Stimulated activated effector memory CD8-positive, alpha-beta T cell treated with anti-CD3 and anti-CD28 coated beads, Interleukin-12 subunit alpha, Interleukin-12 subunit beta, amount 100 ng/mL, for 72 hours (primary cell): ENCODE measurements at places on chromosomes 4 and X.
A peak's percentile ranks its signal among the peaks of the same experiment; 100 is the strongest.

- peak; percentile 69 for DNase-seq
These were observed 36.5 kb upstream of the PPM1K start for GRCh38 chr4:88320780-88321373.

DNA sequence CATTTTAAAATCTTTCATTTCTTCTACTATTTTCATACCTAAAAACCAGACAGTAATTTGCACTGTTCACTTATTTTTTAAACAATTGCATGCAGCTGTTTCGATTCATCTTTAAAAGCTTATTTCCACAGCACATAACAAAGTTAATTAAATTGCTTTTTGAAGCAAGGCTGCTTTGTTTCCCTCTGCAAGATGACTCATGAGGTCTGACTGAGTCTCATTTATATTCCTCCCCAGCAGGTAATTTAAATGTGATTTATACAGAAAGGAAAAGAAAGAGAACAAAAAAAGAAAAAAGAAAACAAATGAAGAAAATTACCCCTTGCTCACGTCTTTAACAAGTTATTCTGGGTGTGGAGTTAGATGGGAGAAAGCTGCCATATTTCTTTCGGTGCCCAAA is 22.8 kb downstream of the VMA21 start:
- no peak for DNase-seq

DNA sequence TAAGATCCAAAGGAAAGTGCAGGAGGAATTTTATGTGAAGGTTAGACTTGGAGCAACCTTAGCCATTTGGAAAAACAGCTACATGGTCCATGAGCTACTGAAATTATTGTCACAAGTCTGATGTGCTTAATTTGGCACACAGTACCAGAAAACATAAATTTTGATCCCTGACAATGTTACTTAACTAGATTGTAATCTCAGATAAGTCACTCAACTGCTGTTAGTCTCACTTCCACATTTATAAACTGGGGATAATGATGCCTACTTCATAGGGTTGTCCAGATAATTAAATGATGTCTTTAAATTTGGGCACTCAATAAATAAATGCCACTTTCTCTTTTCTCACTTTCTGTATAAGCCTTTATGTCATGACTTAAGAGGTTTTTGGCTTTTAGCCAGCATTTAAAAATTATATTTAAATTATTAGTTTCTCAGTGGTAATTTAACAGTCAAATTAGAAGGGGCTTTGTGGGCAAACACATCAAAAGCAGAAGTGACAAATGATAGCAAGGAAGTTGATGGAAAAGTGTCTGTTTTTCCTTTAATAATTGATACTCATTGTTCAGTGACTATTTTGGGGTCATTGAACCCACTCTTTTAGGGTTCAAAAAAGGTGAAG is 58.3 kb downstream of the PAQR3 start:
- DNase-seq = no peak

DNA sequence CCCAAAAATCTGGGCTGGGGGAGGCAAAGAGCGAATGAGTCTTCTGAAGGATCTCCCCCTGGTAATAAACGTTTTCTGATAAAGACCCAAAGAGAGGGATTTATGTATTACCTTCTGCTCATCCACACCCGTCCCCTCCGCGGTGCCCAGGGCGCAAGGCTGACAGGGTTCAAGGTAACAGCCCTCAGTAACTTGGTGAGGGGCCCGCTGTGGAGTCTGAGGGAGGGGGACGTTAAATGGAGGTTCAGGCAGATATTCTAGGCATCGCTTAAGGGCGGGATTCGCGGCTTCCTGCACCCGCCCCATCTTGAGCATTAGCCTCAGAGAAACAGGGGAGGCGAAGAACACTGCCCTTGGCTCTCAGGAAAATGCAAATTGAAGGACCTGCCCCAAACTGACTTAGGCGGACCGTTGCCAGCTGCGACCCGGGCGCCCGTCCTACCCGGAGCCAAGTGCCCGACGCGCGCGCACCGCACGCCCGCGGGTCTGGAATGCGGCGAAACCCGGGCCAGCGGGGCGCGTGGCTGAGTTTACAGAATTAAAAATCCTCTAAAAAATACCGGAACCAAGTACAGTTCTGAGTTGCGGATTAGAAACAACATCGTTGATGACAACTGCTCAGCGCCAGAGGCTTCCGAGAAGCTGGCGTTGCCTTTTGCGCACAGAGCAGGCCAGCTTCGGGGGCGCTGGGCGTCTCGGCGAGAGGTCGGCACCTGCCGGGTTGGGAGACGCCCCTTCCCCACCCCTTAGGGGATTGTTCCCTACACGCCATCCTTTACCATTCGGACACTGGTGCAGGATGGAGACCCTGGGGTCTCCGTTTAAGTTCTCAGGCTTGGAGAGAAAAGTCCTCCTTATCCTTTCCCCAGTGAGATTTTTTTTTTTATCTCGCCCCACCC is 2.8 kb downstream of the HELT start:
- no peak for DNase-seq

- no peak for DNase-seq
These were observed 834.4 kb upstream of the SLIT2 start for GRCh38 chr4:19417256-19417655.

GRCh38 chr4:129994715-129995114 is 898.8 kb downstream of the C4orf33 start:
- no peak for DNase-seq

DNA sequence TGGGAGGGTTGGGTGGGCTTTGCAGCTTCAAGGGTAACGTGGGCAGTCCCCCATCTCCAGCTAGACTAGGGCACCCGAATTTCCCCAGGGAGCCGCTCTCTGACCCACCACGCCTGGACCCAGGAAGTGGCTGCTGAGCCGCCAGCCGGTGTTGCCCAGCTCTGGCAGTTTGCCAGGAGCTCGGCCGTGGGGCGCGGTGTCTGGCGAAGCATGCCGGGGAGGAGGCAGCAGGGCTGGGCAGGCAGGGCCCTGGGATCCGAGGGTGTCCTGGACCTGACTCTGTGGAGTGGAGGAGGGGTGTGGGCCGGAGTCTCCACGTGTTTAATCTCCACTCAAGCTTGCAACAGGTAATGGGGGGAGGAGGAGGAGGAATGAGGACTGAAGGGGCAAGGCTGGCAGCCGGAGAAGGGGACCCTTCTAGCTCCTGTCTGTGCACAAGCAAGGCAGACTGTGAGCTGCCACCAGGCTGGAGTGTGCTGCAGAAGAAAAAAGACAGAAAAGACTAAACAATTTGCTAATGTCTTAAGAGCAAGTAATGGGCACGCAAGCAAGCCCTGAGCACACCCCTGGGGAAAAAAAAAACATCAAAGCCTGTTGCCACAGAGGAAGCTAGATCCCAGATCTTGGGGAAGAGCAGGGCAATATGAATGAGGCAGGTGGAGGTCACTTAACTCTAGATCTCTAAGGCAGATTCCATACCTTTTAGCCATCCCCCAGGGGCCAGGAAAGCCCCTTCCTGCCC is 2.4 kb downstream of the LONRF3 start:
- DNase-seq = peak; percentile 13

DNA sequence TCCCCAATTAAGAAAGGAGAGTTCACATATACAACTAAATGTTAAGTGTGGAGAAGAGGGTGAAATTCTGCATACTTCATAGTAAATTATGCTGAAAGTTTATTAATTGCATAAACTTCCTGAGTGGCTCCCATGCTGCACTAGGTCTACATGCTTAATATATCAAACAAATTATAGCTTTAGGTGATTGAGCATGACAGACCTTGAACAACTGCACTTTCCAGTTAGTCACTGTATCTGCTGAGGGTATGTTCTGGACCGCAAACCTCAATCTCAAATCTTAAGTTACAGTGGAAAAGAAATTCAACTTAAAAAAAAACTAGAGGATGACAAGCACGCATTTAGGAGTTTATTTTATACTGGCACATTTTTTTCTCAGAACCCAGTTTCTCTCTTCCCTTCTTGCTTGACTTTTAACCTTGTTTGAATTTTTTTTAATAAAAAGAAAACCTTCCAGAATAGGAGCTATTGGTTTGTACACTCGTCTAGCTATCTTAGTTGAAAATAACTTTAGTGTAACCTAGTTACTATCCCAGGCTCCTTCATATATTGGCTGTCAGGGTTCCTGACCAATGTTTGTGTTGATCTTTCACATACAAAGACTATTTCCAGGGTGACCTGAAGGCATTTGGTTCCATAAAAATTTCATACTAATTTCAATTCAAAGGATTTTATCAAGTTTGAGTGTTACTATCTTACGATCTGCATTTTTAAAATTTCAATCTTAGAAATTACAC is 10.2 kb upstream of the FAM120C start:
- DNase-seq = no peak

DNA sequence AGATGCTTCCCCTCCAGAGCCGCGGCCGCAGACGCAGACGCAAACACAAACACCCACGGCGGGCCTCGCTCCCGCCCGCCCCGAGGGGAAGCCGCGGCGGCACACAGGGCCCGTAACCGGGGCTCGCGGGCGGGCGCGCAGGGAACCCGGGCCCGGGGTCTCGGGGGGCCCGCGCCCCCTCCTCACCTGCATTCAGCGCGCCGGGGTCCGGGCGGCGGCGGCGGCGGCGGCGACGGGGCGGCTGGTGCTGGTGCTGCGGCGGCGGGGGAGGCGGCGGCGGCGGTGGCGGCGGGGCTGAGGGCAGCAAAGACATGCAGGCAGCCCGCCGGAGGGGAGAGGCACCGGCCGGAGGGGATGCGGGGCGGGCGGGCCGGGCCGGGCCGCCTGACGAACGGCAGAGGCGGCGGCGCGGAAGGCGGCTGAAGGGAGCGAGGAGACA is 255 bp upstream of the CNOT6L start:
- no peak for DNase-seq

GRCh38 chrX:39854772-39855747 is 242.7 kb downstream of the BCOR start:
- peak; percentile 41 for DNase-seq

- DNase-seq = no peak
These were observed 2.0 kb downstream of the ELK1 start for GRCh38 chrX:47648376-47648775.

GRCh38 chr4:111650146-111650545 is 495.1 kb upstream of the FAM241A start:
- no peak for DNase-seq

GRCh38 chrX:73868916-73869315 is 305.9 kb downstream of the CHIC1 start:
- no peak for DNase-seq

GRCh38 chrX:50978920-50979682 is 68.6 kb downstream of the BMP15 start:
- no peak for DNase-seq

DNA sequence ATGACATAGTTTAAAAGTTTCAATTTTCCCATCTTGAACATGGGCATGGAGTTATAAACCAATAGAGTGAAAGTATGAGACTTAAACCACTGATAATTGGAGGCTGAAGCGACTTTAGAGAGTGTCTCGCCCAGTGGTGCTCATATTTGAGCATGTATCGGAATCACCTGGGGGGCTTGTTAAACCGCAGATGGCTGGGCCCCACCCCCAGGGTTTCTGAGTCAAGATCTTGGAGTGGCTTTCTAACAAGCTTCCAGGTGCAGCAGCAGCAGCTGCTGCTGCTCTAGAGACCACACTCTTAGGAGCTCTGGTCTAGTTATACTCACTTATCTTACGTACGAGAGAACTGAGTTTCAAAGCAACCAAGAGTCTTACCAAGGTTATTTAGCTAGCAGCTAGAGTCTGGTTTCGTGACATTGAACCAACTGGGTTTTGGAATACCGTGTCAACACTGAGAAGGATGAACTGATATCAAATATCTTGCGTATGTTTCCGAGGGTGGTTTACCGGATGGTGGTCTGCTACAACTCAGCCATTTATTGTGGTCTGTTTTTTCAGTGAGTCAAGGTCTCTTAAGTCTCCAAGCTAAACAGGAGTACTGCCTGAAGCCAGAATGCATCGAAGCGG is 5.9 kb downstream of the PHEX start:
- DNase-seq = no peak

GRCh38 chr4:176274441-176274840 is 5.4 kb upstream of the ASB5 start:
- no peak for DNase-seq

DNA sequence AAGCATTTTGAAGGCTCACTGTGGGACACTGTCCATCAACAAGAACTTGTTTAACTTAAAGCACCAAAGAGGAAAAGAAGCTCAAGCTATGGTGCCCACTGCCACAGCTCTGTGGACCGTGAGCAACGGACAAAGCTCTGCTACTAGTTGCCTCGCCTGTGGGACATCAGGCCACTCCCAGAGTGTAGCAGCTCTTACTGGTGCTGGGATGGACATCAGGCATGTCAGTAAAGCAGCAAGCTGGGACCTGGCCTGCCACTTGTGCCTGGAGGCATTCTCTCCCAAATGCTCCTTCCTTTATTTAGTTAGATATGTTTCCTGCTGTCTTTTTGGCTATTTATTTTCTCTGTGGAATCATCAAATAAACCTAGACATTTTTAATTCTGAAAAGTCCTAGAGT is 46.7 kb downstream of the TMEM154 start:
- DNase-seq = no peak

DNA sequence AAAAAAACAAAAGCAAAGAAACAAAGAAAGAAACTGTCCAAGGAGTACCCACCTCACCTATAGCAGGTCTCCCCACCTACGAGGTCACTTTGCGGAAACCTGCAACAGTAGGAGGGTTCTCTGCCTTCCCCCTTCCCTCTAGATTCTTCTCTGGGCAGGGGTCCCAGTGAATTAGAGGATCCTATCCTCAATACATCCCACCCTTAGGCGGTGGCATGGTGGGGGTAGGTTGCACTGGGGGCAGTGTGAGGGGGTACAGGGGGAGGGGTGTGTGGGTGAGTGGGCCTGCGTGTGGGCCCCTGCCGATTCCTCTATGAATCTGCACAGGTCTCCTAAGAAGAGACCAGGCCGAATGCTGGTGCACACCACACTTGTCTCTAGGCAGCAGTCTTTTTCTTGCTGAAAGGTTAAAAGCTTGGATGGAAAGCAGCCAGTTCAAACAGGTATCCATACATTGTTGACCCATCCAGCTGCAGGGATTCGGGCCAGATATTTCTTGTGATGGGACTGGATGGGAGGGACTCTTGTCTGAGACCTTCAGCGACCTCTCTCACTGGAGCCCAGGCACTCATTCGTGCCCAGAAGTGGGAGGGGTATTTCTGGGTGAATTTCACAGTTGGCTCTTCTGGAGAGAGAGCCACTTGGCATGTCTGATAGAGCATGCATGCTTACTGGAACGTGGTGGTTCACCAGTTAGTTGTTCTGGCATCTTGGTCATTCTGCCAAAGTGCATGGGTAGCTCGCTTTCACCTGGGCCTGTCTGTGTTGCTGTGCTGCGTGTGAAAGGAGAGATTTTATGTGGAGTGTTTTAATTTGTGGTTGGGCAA is 65.6 kb downstream of the NBDY start:
- DNase-seq = no peak

DNA sequence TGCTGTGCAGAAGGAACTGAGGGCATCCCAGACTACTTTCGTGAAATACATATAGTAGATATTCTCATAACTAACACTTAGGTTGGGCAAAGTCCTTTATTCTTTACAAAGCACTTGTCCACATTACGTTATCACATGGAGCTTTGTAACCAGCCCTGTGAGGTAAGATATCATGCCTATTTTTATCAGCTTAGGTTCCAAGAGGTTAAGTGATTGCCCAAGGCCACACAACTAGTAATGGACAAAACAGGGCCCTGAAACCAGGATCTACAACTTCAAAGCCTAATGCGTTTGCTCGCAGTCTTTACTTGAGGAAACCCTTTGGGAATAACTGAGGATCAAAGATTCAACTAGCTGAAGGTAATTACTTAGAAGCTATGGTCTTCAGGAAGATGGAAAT is 261.5 kb downstream of the GPC3 start:
- no peak for DNase-seq
